LNCaP clone FGC (cell line): ENCODE measurements at places on chromosomes 5 and 9.

DNA sequence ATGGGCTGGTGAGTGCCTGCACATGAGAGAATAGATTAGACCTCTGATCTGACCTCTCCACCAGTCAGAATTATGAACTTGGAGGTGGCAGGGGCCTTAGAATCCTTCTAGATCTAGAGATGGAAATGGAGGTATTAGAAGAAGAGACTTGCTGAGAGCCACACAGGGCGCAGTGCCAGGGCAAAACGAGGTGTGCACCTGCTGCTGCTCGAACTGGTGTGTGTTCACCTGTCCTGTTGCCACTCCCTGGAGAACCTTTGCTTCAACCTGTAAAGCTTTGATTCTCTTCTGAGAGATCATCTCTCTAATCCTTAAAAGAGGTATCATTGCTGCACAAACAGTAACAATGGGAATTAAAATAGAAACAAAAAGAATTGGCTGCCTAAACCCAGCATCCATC lies 24.9 kb downstream of the FRMPD1 start:
- DNase-seq, result no peak

DNA sequence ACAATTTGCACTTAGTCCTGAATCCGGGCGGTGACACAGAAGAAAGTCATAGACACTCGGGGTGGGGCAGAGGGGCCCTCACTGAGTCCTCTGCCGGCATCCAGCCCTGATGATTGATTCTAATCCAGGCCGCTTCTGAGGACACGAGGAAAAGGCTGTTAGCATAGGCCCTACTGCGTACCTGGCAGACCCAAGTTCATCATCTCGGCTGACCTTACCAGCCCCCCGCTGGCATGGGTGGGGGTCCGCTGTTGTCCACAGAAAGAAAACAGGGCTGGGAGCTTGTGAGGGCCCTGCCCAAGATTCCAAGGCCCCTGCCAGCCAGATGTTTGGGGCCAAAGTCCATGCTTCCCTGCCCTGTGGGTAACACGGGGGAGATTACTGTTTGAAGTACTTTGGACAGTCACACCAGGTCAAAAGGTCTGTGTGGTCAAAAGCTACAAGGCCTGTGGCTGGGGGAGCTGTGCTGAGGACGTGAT lies 24.5 kb downstream of the ERGIC1 start:
- DNase-seq, result no peak

- no peak for DNase-seq
These were observed 147.4 kb upstream of the RPS23 start for GRCh38 chr5:82425591-82425990.

DNA sequence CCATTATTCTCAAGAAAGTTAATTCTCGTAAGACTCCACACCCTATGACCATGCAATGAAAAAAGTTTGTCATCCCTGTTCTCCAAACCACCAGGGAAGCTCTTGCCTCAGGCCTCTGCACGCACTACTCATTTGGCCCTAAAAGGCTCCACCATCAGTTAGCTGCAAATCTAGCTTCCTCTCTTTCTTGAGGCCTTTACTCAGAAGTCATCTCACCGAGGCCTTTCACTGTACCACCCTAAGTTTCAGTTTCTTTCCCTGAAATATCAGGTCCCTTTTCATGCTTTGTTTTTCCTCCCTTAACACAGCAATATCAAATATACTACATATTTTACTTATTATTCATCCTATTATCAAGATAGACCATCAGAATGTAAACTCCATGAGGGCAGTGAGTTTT lies 39.1 kb downstream of the OXCT1 start:
- no peak for DNase-seq

DNA sequence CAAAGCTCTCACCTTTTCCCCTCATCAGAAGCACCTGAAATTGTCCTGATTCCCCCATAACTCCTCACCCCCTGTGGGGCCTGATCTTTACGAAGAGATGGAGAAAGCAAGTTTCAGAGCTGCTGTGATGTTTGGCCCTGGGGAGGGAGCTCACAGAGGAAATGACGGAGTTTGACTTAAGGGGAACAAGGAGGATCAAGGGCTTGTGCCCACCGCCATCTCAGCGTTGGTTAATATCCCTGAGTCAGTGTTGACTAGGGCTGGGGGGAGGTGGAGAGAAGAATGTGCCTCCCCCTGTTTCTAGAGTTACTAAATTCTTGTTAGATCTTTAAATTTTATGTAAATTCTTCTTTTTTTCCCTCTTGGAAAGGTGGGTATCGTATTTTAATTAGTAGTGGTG lies 27.8 kb downstream of the FGF18 start:
- no peak for DNase-seq

DNA sequence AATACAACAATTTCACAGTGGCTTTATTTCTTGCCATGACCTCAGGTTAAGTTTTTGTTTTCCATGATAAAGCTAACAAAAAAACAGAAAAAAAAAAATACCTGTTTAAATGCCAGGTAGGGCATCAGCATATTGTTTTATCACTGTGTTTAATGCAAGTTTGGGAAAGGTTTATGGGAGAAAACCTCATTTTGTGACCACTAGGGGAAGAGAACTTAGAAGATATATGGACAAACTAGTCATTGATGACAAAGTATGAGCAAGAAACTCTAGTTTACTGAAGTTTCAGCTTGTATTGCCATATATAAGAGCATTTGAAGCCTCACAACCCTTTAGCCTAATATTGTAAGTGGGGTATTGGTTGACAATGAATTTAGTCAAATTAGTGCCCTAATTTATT lies 1431.4 kb upstream of the CDH18 start:
- DNase-seq, result no peak

GRCh38 chr5:25489834-25490538 lies 845.2 kb upstream of the CDH10 start:
- no peak for DNase-seq

GRCh38 chr9:91840882-91841281 lies 109.1 kb downstream of the ROR2 start:
- no peak for DNase-seq

GRCh38 chr9:92184041-92184564 lies 68.9 kb upstream of the SPTLC1 start:
- DNase-seq, result no peak

- DNase-seq, result no peak
These were observed 114.4 kb downstream of the SVEP1 start for GRCh38 chr9:110465190-110465589.

DNA sequence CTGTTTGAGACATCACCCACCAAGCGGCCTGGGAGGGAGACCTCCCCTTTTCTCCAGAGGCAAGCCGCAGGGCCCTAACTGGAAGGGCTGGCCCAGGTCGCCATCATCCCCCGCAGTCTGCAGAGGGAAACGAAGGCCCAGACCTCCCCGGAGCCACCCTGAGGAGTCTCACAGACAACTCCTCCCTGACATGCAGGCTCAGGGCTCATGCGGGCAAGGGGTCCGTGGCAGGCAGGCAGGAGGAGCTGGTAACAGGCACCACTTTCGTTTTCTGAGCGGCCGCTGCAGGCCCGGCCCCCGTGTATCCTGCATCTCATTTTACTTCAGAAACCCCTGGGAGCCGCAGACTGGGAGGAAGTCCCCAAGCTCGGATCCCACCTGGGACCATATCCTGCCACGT lies 192.0 kb upstream of the PPP1R26 start:
- no peak for DNase-seq

DNA sequence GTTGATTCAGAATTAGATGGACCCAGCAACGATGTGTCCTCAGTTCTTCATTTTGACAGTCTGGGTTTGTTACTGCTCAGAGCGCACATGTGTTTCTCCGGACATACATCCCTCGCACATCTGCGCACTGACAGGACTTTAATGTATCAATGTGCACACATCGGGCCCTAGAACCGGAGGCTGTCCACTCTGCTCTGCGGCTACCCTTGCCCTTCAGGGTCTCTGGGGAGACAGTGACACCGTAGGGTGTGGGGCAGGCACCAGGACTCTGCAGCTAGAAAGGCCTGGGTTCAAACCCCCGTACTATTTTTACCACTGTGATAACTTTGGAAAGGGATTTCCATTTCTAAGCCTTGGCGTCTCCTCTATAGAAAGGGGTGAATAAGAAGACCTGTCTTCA lies 23.5 kb upstream of the LPCAT1 start:
- DNase-seq, result no peak

DNA sequence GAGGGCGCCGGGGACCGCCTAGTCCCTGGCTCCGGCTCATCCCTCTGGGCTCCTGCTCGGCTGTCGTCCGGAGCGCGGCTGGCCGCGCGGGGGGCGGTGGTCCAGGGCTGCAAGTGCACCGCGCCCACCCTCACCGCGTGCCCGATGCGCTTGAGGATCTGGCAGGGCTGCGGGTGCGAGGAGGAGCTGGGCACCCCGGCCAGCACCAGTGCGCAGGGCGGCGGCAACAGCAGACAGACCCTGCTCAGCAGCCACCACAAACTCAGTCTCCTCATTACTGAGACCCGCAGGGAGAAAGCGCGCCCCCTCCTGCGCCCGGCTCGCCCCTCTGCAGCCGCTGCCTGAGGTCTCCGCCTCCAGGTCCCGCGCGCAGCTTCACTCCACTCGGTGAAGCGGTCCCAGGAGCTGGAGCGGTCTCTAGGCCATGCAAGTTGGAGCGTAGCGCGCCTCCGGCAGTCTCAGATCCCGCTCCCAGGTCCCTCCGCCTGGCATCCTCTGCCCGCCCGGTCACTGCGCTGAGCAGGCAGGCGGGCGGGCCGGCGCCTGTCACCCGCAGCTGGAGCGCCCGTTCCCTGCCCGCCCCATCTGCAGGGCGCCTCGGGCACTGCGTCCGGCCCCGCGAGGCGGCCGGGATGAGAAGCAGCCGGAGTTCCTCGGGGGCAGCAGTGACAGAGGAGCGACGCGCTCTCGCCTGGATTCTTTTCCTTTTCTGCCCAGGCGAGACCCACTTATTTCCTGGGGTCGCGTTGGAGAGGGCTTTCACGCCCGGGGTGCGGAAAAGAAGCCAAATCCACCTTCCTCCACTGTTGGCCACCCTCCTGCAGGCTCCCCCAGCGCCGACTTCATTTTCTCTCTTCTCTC lies 512 bp downstream of the GRIN3A start:
- no peak for DNase-seq

GRCh38 chr5:145800181-145800580 lies 35.0 kb downstream of the PRELID2 start:
- DNase-seq, result no peak

DNA sequence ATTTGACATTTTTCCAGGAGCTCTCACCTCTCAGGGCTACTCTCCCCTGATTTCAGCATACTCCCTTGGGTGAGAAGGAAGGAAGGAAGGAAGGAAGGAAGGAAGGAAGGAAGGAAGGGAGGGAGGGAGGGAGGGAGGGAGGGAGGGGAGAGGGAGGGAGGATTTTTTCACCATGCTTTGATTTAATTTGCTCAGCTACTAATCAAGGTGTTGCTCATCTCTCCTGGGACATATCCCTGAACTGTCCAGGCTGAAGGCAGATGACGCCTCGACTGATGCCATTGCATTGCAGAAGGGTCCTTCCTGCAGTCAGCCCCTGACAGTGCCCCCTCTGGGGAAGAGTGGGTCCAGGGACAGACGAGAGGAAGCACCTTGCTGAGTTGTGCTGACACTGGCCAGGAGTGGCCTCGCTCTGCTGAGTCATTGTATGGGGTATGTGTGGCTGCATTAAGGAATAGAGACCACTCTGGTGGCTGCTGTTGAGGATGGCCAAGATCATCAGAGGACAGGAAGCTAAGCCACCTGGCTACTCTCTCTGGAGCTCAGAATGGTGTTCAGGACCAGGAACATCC lies 43.6 kb upstream of the CRB2 start:
- DNase-seq, result no peak

DNA sequence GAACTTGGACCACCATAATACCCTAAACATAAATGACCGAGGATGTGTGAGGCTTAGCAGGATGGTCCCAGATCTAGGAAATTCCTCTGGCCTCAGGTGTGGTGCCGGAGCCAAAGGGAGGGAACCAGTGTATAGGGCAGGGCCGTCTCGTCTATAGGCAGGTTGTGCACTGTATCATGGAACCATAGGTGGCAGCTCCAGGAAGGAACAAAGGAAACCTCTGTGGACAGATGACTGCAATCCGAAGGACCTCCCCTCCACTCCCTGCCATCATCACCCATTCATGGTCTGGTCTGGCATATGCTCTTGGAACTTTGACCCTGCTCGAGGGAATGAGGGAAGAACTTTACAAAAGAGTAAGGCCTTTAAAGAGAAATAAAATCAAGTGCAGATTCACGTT lies 2.9 kb upstream of the MACIR start:
- DNase-seq, result no peak

DNA sequence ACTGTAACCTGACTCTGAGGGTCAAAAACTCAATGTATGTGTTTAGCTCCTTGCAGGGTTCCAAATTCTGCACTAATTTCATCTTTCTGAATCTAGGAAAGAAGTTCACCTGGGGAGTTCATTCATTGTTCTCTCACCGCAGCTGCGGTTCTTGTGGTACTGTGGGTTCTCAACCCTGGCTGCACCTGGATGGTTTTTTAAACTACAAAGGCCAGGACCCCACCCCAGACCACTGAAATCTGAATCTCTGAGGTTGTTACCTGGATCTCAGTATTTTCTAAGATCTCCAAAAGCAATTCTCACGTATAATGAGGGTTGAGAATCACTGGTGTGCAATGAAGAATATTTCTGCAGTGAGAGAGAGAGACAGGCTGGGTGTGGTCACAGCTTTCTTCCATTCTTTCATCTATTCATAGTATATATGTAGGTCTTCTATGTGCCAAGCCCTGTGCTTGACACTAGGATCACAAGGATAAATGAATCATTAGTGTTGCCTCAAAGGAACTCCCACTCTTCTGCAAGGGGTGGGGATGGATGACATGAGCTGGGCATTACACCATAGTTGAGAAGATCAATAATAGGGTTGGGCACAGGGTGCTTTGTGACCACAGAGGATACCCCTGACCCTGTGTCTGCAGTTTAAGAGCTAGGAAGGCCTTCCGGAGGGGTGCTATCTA lies 109.8 kb downstream of the GALNT10 start:
- no peak for DNase-seq

- DNase-seq, result no peak
These were observed 227.0 kb downstream of the ZNF608 start for GRCh38 chr5:124519396-124519795.

GRCh38 chr9:137658781-137659180 lies 40.0 kb downstream of the EHMT1 start:
- DNase-seq, result no peak

GRCh38 chr5:355958-356357 lies 34.4 kb downstream of the AHRR start:
- DNase-seq, result no peak

GRCh38 chr9:75482566-75482965 lies 394.3 kb downstream of the OSTF1 start:
- DNase-seq, result no peak

GRCh38 chr5:7671381-7671993 lies 179.4 kb downstream of the CFAP90 start:
- no peak for DNase-seq

DNA sequence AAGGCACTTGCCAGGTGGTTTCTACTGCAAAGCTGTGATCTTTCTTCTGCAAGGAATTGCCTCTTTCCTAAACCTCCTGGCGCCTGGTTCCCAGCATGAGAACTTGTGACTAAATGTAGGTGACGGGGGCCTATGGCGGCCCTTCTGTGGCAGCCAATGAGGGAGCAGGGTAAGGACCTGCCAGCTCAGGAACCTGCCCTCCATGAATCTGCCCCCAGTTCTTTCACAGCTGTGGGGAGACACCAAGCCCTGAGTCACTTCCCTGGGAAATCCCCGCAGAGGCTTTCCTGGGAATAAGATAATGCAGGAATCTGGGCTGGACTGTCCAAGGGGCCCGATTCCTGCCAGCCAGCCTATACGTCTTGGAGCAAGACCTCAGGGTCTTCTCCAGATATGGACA lies 56.7 kb upstream of the CTNNA1 start:
- no peak for DNase-seq
